ENCODE measurements at places on chromosomes 3 and 15. TPM values are rescaled to one million over a fixed set of nuclear protein-coding genes. Genes with fewer than 3 reads are reported as not detected.

NR1I2 gene
- polyA plus RNA-seq, result 0.03 TPM

WDR76 gene
- 22.4 TPM for polyA plus RNA-seq

NEK10 gene
- 1.4 TPM for polyA plus RNA-seq

LIPC gene
- polyA plus RNA-seq, result 0.51 TPM

C2CD4A gene
- polyA plus RNA-seq, result not detected

KCTD6 gene
- 13.6 TPM for polyA plus RNA-seq

MESP2 gene
- 0.24 TPM for polyA plus RNA-seq

SERINC4 gene
- 0.06 TPM for polyA plus RNA-seq

CIDEC gene
- not detected for polyA plus RNA-seq

IQCH gene
- 1.7 TPM for polyA plus RNA-seq

MEIS2 gene
- 40.2 TPM for polyA plus RNA-seq

CIP2A gene
- 20.2 TPM for polyA plus RNA-seq

RPP25 gene
- polyA plus RNA-seq, result 2.3 TPM

ZNF770 gene
- 27.9 TPM for polyA plus RNA-seq

CCR3 gene
- polyA plus RNA-seq, result 0.16 TPM

LNP1 gene
- polyA plus RNA-seq, result 4.7 TPM

RETNLB gene
- not detected for polyA plus RNA-seq

MITF gene
- 31.6 TPM for polyA plus RNA-seq

TICRR gene
- 1.6 TPM for polyA plus RNA-seq

IFT122 gene
- 13.2 TPM for polyA plus RNA-seq

NOX5 gene
- 0.17 TPM for polyA plus RNA-seq

MASP1 gene
- 73.9 TPM for polyA plus RNA-seq

SH3GL3 gene
- 0.05 TPM for polyA plus RNA-seq

TM4SF1 gene
- polyA plus RNA-seq, result 301 TPM

PLAAT1 gene
- polyA plus RNA-seq, result 0.18 TPM

SLC28A2 gene
- not detected for polyA plus RNA-seq

C3orf20 gene
- polyA plus RNA-seq, result not detected

WNT5A gene
- 224 TPM for polyA plus RNA-seq

ANKRD34C gene
- not detected for polyA plus RNA-seq

MESP1 gene
- polyA plus RNA-seq, result not detected

LIPH gene
- polyA plus RNA-seq, result 0.32 TPM

MYRIP gene
- polyA plus RNA-seq, result 0.01 TPM

MYZAP gene
- 0.08 TPM for polyA plus RNA-seq

ZNF80 gene
- not detected for polyA plus RNA-seq

AADACL2 gene
- polyA plus RNA-seq, result not detected

CEP70 gene
- 11.0 TPM for polyA plus RNA-seq

UTS2B gene
- 1.7 TPM for polyA plus RNA-seq

LRTM1 gene
- polyA plus RNA-seq, result 0.43 TPM

STRA6 gene
- not detected for polyA plus RNA-seq

BCHE gene
- 5.8 TPM for polyA plus RNA-seq

ITGA11 gene
- polyA plus RNA-seq, result 21.5 TPM

CSPG4 gene
- 14.5 TPM for polyA plus RNA-seq

GPR87 gene
- 0.05 TPM for polyA plus RNA-seq

GOLGA8Q gene
- 0.22 TPM for polyA plus RNA-seq

CDHR4 gene
- polyA plus RNA-seq, result not detected

KNL1 gene
- 3.9 TPM for polyA plus RNA-seq

MUC20 gene
- polyA plus RNA-seq, result 0.54 TPM
